ENCODE measurements at places on chromosomes 6 and 20.
A peak's percentile ranks its signal among the peaks of the same experiment; 100 is the strongest.

- peak; percentile 76 for DNase-seq
Observed at GRCh38 chr6:66134021-66134420, 427.0 kb upstream of the EYS start.

GRCh38 chr6:113598786-113599185 lies 258.4 kb upstream of the MARCKS start:
- no peak for DNase-seq

- DNase-seq = peak; percentile 4
Observed at GRCh38 chr20:61120595-61121515, 131.2 kb upstream of the CDH4 start.

DNA sequence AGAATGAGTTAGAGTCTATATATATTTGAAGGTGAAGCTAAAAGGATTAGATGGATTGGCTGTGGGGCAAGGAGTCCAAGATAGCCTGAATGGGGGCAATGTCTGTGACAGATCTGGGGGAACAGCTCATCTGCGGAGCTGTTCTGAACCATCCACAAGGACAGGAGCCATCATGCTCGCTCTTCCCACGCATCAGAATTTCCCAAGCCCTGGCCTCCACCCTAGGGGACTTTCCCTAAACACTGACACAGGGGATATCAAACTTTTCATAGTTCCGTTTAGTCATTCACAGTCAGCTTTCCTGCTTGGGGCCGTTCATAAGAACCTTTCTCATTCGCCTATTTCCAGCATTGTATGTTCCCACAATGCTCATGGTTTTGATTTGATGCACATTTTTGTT lies 37.6 kb upstream of the CCN6 start:
- no peak for DNase-seq

GRCh38 chr6:154258064-154258757 lies 98.4 kb downstream of the IPCEF1 start:
- DNase-seq = no peak

GRCh38 chr6:51098791-51099190 lies 280.1 kb downstream of the TFAP2B start:
- no peak for DNase-seq

DNA sequence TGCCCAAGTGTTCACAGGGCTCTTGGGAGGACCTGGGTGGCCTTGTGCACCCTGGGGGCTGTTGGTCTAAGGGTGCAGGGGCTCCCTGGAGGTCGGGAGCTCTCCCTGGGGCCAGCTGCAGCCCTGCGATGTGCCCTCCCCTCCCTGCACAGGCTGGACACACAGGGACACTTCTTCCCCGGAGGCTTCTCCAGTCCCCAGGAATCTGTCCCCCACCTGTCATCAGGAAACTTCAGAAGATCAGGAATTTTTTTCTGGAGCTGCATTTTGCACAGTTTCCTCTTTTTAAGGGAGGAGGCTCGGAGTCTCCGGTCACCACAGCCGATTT lies 66.9 kb upstream of the BHLHE23 start:
- DNase-seq = no peak

- no peak for DNase-seq
Observed at GRCh38 chr20:21521596-21522480, 8.0 kb upstream of the NKX2-2 start.

- peak; percentile 23 for DNase-seq
Observed at GRCh38 chr6:22028403-22029090, 268.3 kb downstream of the PRL start.

- DNase-seq = no peak
Observed at GRCh38 chr6:37555040-37555781, 55.5 kb upstream of the CCDC167 start.

- DNase-seq = no peak
Observed at GRCh38 chr20:1472556-1473245, 6.1 kb upstream of the NSFL1C start.

DNA sequence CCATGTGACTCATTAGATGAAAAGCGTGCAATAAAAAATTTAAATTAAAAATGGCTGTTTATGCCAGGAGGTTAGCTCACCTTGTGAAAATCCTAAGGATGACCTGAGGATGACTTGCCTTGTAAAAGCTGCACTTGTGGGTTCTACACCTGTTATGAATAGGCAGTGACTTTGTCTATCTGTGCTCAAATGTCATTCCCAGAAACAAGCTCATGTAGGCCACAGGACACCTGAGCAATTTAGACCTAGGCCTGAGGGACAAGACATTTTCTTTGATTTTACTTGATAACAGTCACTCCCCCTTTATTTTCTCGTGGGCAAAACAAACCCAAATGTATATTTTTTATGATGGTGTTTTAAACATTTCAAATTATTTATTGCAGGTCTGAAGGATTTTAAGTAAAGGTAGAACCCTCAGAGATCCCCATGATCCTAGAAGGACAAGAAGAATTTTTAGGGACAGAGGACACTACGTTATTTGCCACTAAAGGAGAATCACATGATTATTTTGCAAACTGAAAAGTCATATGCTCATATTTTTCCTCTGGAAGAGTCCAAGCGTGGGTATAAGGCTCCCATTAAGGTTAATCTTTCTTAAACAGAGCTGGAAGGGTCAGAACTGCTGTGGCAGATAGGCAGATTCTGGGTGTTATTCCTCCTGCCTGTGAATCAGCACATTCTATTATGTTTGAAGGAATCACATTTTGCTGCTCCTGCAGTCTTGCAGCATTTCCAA lies 277.5 kb upstream of the MAN1A1 start:
- no peak for DNase-seq

- DNase-seq = no peak
Observed at GRCh38 chr6:128899341-128900050, 16.6 kb downstream of the LAMA2 start.

- no peak for DNase-seq
Observed at GRCh38 chr6:89799756-89800155, 19.8 kb downstream of the MDN1 start.

GRCh38 chr6:147244832-147245231 lies 40.6 kb downstream of the STXBP5 start:
- DNase-seq = no peak

GRCh38 chr20:47677635-47678453 lies 107.4 kb downstream of the SULF2 start:
- DNase-seq = no peak

- DNase-seq = peak; percentile 11
Observed at GRCh38 chr20:46767127-46767761, 57.8 kb downstream of the SLC2A10 start.

GRCh38 chr6:36247693-36248092 lies 22.2 kb upstream of the PNPLA1 start:
- no peak for DNase-seq

GRCh38 chr6:2738373-2738979 lies 12.2 kb downstream of the MYLK4 start:
- peak; percentile 52 for DNase-seq

GRCh38 chr6:72704979-72705378 lies 83.1 kb downstream of the KCNQ5 start:
- DNase-seq = no peak

DNA sequence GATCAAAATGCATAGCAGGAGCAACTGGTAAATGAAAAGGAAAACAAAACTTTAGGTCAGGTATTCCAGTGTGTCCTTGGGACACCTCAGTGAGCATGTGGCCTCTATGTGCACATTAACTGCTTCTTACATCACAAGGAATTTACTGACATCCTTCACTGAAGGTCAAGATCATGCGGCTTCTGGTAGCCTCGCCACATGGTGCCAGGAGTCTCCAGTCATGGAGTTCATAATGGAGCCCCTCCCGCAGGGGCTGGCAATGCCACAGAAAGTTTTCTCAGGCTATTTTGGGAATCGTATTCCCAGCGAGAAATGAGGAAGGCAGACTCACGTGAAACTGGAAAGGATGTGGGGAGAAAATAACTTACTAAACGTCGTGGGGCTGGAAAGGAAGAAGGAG lies 19.7 kb upstream of the SLC22A3 start:
- DNase-seq = peak; percentile 70

- peak; percentile 65 for DNase-seq
Observed at GRCh38 chr6:1144842-1145767, 166.8 kb upstream of the FOXQ1 start.

GRCh38 chr6:146551545-146551944 lies 7.9 kb downstream of the RAB32 start:
- DNase-seq = peak; percentile 64

DNA sequence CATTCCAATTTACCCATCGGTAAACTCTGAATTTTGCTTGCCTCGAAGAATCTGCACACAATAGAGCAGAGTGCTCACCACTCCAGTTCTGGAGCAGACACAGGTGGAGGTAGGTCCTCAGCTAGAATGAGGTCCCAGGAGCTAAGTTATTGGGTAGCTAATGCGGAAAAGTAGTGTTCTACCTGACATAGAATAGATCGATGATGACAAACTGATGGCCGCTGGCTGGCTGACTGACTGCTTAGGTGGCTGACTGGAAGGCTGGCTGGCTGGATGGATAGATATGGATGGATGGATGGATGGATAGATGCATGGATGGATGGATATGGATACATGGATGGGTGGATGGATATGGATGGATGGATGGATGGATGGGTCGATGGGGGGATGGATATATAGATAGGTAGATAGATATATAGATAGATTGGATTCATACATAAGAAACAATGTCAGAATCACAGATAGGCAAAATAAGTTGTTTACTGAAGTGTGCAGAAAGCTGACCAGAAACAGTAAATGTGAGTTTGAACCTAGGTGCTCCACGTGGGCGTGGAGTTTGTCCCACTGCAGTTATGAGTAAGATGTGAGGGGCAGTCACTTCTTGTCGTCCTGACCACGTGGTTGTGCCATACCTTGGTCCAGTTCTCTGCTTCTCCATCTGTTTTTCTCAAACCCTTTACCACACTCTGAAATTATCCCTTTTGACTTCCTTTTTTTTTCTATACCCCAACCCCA lies 62.1 kb downstream of the TBXT start:
- DNase-seq = no peak

- DNase-seq = no peak
Observed at GRCh38 chr6:137673603-137674002, 179.4 kb upstream of the OLIG3 start.

DNA sequence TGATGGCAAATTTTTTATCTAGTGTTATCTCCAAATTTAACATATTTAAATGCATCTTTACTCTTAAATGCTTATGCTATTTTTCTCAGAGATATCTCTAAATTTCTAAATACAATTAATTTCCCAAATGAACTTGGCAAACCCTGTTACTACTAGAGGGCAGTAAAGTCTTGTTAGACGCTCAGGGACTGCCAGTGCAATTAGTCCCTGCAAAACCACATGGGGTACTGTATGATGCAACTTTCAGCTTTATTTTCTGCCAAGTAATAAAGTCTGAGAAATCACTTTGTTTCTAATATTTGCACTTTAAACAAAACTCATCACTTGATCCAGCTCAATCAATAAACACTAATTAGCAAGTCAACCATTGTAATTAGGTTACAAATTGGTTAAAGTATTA lies 76.0 kb upstream of the ADGRB3 start:
- DNase-seq = peak; percentile 52

DNA sequence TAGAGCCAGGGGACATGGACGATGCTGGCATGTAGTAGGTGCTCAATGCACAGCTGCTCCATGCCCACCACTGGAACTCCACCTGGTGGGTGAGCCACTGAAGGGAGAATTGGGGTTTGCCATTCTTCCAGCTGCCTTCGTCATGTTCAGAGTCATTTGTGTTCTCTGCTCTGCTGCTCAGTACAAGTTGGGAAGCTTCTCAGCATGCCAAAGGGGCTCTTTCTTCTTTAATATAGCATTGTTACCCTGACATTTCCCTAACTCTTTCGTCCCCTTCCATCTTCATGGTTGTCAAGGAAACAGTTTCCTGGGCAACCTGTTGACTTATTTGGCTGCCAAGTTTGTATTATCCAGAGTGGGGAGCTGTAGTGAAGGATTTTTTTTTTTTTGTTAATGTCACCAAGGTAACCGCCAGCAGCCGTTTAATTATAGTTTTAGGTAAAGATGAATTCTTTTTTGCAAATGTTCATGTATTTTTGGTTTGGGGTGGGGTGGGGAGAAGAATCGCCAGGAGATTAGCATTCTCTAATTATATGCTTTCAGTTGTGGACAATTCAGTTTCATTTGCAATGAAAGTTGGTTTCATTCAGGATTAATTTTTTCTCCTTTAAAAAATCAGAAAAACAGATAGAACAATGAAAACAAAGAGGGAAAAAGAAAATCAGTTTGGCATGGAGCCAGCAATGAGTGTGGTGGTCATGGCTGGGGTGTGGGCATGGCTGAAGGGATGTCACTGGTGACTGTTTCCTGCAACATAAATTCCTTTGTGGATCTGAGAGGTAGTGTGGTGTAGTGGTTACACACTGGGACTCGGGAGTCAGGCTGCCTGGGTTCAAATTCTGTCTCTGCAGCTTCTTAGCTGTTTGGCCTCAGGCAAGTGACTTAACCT lies 73.0 kb upstream of the KCNG1 start:
- no peak for DNase-seq

DNA sequence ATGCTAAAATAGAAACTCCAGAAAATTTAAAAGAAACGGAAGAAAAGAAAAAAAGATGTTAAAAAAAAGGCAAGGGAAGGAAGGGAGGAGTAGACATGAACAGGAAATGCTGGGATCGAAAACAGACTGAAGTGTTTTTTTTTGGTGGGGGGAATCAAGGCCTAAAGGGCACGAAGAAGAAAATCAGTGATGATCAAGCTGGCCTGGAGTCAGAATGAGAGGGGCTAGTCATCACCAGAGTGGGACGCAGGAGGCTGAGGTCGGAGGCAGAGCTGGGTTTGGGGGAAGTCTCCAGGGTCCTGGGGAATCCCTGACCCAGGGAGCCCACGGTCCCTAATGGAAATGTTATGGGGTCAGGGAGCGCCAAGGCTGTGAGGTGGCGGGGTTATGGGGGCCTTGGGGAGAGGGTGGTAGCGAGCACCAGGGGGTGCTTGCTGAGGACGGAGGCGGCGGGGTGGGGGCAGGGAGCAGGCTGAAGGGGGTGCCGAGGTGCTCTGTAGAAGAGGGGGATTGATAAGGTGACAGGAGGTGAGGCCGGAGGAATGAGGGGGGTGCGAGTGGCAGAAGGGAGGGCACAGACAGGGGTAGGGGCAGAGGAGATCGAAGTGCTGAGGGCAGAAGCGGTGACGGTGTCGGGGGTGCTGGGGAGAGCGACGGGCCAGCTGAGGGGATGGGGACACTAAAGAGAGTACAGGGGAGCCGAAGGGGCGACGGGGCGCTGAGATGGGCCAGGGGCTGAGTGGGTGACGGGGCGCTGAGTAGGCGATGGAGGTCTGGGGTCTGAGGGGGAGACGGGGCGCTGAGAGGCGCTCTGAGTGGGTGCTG lies 684 bp downstream of the ZNFX1 start:
- DNase-seq = no peak

- no peak for DNase-seq
Observed at GRCh38 chr20:48831718-48832404, 4.1 kb upstream of the PREX1 start.

DNA sequence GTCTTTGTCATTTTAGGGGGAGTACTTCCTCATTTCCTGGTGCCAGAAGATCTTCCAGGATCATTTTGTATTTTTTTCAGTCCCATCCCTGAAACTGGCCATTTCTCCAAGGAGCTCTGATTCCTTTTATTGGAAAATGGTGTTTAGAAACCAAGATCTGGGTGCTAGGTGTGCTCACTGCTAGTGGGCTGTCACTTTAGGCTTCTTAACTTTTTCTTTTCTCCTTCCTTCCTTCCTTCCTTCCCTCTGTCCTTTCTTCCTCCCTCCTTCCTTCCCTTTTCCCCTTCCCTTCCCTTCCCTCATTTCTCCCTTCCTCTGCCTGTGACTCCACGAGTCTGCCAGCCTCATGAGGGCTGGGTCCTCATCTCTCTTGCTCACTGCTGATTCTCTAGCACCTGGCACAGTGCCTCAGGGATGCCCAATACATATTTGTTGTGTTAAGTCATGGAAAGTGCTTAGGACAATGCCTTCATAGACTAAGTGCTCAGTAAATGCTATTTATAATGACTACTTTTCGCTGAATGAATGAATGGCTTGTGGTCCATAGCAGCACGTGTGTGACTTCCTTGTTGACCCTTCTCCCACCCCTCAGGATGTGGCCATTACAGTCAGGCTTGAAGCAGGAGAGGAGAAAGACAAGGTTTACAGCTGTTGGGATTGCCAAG lies 36.9 kb downstream of the APCDD1L start:
- peak; percentile 38 for DNase-seq

Data from foreskin melanocyte (primary cell).